ENCODE measurements at places on chromosomes 2 and 18. TPM values are rescaled to one million over a fixed set of nuclear protein-coding genes. Genes with fewer than 3 reads are reported as not detected.

Gene SGO2
- polyA plus RNA-seq: 1.7 TPM

Gene OXER1
- 5.6 TPM for polyA plus RNA-seq

- DNase-seq: no peak
These were observed 207.1 kb downstream of the NDUFA10 start for GRCh38 chr2:239818086-239818485.

GRCh38 chr2:107688135-107688534, 138.6 kb upstream of the RGPD4 start:
- DNase-seq: no peak

- no peak for DNase-seq
These were observed 150.6 kb downstream of the RIF1 start for GRCh38 chr2:151560289-151560688.

DNA sequence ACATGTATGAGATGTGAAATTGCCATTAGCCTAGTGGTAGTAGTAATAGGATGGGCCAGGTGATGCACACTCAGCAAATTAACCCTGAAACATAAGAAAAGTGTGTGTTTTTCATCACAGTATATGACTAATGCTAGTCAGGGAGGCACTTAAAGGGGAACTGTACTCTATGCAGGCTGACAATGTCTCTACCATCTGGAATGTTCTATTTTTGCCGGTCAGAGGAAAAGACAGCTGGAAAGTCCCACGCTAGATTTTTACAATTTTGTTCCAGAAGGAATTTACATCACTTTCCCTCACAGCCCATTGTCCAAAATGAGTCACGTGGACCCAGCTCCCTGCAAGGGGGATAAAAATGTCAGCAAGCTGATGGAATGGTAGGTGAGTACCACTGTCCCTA, 746.3 kb upstream of the CHAC2 start:
- no peak for DNase-seq

- no peak for DNase-seq
These were observed 150.9 kb upstream of the SERTAD2 start for GRCh38 chr2:64804651-64805050.

DNA sequence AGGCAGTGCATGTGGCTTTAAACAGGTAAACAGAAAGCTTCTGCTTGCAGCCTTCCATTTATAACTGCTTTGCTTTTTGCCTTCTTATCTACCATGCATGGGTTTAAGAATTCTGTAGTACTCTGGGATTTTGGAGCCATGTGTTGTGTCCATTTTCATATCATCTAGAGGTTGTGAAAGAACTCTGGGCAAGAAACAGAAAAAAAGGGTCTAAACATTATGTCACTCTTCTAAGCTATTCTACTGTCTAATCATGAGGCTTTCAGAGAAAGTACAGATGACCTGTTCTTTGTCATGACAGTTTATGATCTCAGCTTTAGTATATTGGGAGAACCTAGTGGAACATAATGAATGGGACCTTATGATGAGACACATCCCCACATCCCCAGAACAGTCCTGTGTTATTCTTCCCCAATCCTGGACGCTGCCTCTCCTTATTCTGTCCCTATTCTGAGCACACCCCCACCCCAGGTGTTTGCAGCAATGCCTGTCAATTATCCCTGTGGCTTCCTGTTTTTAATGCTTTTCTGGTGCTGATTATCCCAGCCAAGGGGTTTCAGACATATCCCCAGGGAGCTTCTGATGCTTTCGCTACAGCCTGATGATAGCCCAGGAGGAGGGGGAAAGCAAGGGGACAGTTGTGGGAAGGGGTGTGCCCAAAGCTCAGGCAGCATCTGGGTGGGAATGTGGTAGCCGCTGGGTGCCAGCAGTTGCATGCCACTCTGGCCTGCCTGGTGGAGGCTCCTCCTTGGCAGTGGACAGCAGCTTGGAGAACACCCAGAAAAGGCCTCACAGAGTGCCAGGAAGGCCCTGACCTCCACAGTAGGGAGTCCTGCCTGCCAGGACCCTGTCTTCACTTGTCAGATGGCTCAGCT, 169.5 kb upstream of the MAP3K20 start:
- no peak for DNase-seq

GRCh38 chr2:175914846-175915245, 87.2 kb downstream of the LNPK start:
- DNase-seq: no peak

DNA sequence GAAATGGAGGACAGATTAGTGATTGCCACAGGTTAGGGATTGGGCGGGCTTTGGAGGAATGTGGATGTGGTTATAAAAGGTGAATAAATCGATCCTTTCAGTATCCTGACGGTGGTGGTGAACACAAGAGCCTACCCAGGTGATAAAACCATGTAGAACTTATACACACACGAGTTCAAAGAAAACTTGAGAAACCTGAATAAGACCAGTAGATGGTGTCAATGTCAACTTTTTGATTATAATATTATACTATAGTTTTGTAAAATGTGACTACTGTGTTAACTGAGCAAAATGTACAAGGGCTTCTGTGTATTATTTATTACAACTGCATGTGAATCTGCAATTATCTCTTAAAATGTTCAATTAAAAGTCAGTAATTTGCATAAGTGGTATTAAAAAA, 136.3 kb downstream of the ERBB4 start:
- no peak for DNase-seq

DNA sequence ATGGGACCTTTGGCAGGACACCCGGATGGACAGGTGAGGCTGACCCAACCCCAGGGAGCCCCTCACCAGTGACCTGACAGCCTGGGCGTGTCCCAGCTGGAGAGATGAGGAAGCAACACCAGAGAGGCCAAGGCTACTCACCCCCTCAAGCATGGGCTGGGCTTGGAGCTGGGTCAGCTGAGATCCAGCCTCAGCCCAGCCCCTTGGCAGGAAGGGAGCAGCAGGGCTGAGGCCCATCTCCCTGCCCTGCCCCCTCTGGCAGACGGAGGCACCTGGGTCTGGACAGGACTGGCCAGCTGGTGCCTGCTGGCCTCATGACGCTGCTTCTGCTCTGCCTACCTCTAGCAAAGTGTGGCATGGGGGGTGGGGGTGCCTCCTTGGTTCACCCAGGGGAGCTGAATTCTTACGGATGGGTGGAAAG, 37.8 kb downstream of the HS6ST1 start:
- DNase-seq: no peak

All from urinary bladder (tissue), 4 donors.